ENCODE measurements at places on chromosomes 7 and 10. TPM values are rescaled to one million over a fixed set of nuclear protein-coding genes. Genes with fewer than 3 reads are reported as not detected.

GRCh38 chr7:18762189-18762588 is 266.6 kb downstream of the HDAC9 start:
- H3K27me3 ChIP-seq: no peaks in the 10 kb centered on the region
- DNase-seq: no peak
- H3K27ac ChIP-seq: no peak overlapping the region
- H3K4me1 ChIP-seq: no peaks in the 10 kb centered on the region
- no peak overlapping the region for H3K4me3 ChIP-seq

Gene SLC39A12
- total RNA-seq: 0.22 TPM

Gene IFIT1B
- not detected for total RNA-seq

DNA sequence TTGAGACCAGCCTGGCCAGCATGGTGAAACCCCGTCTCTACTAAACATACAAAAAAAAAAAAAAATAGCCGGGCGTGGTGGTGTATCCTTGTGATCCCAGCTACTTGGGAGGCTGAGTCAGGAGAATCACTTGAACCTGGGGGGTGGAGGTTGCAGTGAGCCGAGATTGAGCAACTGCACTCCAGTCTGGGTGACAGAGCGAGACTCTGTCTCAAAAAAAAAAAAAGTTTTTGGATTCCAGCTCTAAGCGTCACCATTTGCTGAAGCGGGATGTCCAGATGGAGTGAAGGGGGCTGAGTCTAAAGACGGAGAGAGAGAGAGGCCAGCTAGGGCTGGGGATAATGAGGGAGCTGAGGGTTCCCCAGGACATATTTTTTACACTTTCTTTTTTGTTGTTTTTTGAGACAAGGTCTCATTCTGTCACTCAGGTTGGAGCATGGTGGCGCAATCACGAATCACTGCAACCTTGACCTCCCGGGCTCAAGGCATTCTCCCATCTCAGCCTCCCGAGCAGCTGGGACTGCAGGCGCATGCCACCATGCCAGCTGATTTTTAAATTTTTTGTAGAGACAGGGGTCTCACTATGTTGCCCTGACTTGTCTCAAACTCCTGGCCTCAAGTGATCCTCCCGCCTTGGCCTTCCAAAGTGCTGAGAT is 9.4 kb upstream of the HK1 start:
- H3K27me3 ChIP-seq: no peaks in the 10 kb centered on the region
- H3K27ac ChIP-seq: no peak overlapping the region
- no peaks in the 10 kb centered on the region for H3K4me1 ChIP-seq
- H3K36me3 ChIP-seq: no peaks in the 10 kb centered on the region
- no peak overlapping the region for H3K4me3 ChIP-seq

DNA sequence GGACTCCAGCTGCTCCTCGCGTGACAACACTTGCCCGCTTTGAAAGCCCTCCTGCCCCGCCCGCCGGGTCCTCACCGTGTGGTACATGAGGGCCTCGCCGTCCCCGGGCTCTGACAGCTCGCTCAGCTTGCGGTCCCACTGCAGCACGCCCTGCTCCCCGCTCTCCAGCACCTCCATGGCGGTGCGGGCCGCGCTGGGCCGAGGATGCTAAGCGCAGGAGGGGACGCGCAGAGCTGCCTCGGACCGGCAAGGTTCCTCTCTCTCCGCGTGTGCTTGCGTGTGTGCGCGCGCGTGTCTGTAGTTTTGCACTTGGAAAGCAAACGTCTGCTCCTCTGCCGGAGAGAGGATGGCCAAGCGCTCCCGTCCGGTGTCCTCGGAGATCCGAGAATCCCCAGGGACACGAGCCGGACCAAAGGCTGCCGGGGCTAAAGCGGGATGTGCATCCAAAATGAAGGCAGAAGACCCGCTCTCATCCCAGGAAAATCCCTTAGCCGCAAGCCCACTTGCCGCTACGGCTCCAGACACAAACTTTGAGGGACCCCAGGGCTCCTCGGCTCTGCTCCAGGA is at the start of gene CREB3L2:
TSS of gene CREB3L2 (minus strand) at position 558 of the 567 bp plus-strand sequence. CDS start at position 177, 381 bp downstream.
- H3K27me3 ChIP-seq: no peaks in the 10 kb centered on the region
- peak within 1 kb of the TSS; percentile 83 for H3K27ac ChIP-seq
- peak within 1 kb of the TSS; percentile 93 for H3K4me3 ChIP-seq
- no peaks in the 10 kb centered on the region for H3K36me3 ChIP-seq

DNA sequence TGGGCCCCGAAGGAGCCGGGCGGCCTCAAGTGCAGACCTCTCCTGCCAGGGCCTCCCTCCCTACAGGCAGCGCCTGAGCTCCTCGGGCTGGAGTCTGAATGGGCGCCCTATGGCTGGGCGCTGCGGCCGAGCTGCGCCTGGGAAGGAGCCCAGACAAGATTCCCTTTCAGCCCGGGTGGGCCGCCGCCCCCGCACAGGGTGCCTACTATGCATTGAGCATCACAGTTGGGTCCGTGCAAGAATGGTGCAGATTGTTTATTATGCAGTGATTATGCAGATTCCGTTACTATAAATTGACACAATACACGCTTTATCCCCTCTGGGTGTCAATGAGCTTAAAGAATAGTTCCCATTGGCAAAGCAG is 77.2 kb upstream of the PDGFA start:
- no peak for DNase-seq
- no peak overlapping the region for H3K27ac ChIP-seq
- H3K36me3 ChIP-seq: no peaks in the 10 kb centered on the region
- no peaks in the 10 kb centered on the region for H3K4me1 ChIP-seq

GRCh38 chr10:74027702-74028101 is 29.8 kb downstream of the VCL start:
- H3K27me3 ChIP-seq: no peaks in the 10 kb centered on the region
- peaks cover 5% of the 10 kb centered on the region for H3K4me1 ChIP-seq
- no peaks in the 10 kb centered on the region for H3K36me3 ChIP-seq
- H3K27ac ChIP-seq: no peak overlapping the region
- H3K4me3 ChIP-seq: no peak overlapping the region
- no peak for DNase-seq

DNA sequence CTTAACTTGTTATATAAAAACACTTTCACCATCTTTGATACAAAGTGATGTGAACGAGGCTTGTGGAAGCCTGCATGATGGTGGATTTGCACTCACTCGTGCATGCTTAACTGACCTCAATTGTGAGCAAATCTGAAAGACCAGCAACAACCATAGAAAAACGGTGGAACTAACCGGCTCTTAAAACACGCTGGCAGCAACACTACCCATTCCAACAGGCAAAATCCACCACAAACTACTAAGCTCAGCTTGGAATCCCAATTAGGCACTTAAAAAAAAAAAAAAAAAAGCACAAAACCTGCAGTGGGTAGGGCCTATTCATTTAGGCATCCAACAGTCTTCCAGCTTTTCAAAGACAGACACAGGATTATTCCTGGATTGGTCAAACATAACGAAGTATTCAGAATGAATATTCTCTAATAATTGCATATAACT is 1.8 kb downstream of the GDI2 start:
- peak; percentile 77 for DNase-seq
- no peaks in the 10 kb centered on the region for H3K27me3 ChIP-seq
- H3K4me3 ChIP-seq: peak overlapping the region; percentile 98
- H3K36me3 ChIP-seq: no peaks in the 10 kb centered on the region

DNA sequence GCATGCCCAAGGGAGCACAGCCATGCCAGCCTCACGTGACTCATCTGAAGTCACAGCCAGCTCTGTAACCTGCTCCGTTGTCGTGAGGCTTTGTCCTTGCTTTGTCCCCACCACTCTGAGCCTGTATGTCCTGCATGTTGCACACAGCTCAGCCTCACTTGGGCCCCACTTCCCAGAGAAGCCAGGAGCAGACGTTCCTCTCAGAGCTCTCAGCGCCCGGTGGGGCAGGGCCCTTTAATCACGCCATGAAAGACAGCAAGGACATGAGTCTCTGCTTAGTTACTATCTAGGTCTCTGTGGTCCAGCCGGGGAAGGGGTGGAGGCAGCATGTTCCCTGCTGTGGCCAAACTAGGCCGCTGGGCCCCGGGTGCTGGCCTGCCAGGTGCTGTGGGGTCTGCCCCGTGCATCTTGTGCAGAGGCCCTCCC is 127.4 kb upstream of the FAM20C start:
- no peak overlapping the region for H3K4me3 ChIP-seq
- no peaks in the 10 kb centered on the region for H3K27me3 ChIP-seq
- no peak overlapping the region for H3K27ac ChIP-seq
- H3K4me1 ChIP-seq: no peaks in the 10 kb centered on the region

Gene ABCB4
- total RNA-seq: 0.50 TPM

GRCh38 chr7:138667535-138668228 is 33.5 kb downstream of the SVOPL start:
- H3K27ac ChIP-seq: no peak overlapping the region
- no peaks in the 10 kb centered on the region for H3K27me3 ChIP-seq
- DNase-seq: no peak
- no peaks in the 10 kb centered on the region for H3K36me3 ChIP-seq
- H3K4me1 ChIP-seq: peaks cover 7% of the 10 kb centered on the region

Data from neural progenitor cell (in vitro differentiated cells).